ENCODE measurements at places on chromosomes 7 and 10.

DNA sequence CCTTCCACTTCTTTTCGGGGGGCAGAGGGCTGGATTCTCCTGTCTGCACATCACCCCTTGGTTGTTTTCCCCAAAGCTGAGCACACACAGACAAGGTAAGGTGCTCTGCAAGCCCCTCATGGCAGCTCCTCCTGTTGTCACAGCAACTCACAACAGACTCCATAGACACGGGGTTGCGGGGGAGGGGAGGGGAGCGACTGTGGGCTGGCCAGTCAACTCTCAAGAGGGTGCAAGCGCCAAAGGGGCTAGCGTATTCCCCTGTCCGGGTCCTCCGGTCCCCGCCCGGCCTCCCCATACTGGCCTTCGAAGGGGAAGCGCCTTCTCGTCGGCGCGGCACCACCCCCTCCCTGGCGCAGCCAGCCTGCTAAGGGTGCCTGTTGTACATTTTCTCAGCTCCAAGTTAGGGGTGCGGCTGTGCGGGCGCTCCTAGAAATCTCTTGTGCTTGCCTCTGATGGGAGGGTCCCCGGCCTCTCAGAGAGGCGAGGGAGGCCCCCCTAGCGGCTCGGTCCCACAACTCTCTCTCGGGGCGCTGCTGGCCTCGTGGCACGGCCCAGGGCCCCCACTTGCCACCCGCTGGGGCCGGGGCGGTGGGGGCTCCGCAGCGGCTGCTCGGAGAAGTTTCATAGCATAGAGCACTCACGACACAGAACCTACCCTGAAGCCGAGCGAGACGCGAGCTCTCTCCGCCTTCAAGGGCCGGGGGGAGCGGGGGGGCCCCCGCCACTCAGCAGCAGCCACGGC, 498 bp downstream of the RHOBTB1 start:
- peak; percentile 61 for DNase-seq

GRCh38 chr10:80397014-80397413, 11.3 kb upstream of the PRXL2A start:
- no peak for DNase-seq

- no peak for DNase-seq
Measured at GRCh38 chr10:109937460-109938065, 14.3 kb upstream of the XPNPEP1 start.

DNA sequence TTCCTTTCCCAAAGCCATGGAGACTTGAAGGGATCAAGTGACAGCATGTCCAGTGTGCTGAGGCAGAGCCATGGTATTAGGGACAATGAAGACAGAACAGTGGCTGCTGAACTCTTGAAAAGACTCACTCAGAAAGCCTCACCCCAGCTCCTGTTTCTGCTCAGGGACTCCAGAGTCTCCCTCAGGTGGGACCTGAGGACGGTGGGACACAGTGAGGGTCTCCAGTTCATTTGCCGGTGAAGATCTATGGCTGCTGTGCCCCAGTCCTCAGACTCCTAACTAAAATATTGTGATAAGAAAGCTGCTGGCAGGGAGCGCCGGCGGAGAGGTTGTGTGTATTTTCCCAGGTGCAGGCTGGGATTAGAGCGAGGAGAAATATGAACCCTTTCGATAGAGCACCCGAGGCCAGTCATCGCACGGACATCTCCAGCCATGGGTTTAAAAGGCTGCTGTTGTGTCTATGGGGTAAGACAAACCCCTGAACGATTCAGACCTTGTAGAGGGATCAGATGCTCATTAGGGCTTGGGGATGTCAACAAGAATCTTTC, 57.2 kb downstream of the C7orf25 start:
- no peak for DNase-seq

DNA sequence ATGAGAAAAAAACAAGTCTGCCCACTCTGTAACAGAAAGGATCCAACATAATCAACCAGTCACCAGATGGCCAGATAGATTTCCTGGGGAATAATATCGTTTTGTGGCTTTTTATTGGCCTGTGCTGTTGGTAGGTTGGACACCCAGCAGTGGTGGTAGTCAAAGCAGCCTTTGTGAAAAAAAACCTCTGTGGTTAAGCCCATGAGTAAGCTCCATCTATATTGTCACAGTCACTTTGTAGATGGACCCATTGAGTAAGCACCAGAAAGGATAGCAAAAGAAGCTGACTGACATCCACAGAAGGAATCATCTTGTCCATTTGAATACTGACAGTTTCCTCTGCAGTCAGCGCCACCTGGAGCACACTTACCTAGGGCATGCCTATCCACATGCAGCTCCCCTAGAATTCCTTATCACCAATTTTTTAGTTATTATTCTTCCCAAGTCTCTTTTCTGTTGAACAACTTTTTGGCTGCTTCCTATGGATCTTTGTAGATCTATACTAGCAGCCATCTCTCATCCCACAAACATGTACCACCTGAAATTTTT, 96.9 kb downstream of the IQUB start:
- no peak for DNase-seq

- no peak for DNase-seq
Measured at GRCh38 chr10:118520116-118520742, 75.2 kb downstream of the PRLHR start.

- no peak for DNase-seq
Measured at GRCh38 chr7:68760556-68760955, 837.7 kb upstream of the AUTS2 start.

DNA sequence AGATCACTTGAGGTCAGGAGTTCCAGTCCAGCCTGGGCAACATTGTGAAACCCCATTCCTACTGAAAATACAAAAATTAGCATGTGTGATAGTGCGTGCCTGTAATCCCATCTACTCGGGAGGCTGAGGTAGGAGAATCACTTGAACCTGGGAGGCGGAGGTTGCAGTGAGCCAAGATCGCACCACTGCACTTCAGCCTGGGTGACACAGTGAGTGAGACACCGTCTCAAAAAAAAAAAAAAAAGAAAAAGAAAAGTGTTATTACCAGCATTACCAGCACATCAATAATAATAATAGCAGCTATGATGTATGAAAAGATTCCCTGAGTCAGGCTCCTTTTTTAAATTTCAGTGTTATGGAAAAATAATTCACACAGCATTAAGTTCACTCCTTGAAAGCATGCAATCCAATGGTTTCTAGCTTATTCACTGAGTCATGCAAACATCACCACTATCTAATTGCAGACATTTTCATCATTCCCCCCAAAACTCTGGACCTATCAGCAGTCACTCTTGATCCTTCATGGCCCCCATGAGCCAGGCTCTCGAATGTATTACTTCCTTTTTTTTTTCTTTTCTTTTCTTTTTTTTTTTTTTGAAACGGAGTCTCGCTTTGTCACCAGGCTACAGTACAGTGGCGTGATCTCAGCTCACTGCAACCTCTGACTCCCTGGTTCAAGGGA, 228.4 kb downstream of the FANK1 start:
- DNase-seq, result no peak

DNA sequence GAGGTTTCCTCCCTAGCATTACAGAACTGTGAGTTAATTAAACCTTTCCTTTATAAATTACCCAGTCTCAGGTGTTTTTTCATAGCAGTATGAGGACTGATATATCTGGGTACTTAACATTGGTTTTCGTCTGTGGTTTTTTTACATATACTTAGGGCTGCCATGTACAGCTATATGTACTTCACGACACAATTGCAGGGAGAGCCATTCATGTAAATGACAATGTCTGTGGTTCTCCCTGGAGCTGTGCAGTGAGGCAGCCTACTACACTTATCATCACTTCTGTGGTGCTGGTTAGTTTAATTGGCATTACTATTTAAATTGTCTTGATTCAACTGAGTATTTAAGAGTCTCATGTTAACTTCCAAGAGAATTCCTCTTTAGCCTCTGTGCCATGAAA, 40.7 kb downstream of the AVL9 start:
- DNase-seq, result no peak

- no peak for DNase-seq
Measured at GRCh38 chr7:128867842-128868623, 5.4 kb downstream of the ATP6V1F start.

Data from neuronal stem cell (in vitro differentiated cells).